ENCODE measurements at places on chromosomes 7 and 10.

GRCh38 chr10:73850863-73851461 lies 23.4 kb downstream of the CAMK2G start:
- no peak overlapping the region for H3K27ac ChIP-seq
- H3K36me3 ChIP-seq = peaks cover 76% of the 10 kb centered on the region
- DNase-seq = no peak
- no peaks in the 10 kb centered on the region for H3K27me3 ChIP-seq

- H3K27me3 ChIP-seq = peaks cover 50% of the 10 kb centered on the region
- DNase-seq = peak; percentile 3
- H3K4me1 ChIP-seq = no peaks in the 10 kb centered on the region
- H3K36me3 ChIP-seq = no peaks in the 10 kb centered on the region
- no peak overlapping the region for H3K4me3 ChIP-seq
- H3K27ac ChIP-seq = no peak overlapping the region
Observed at GRCh38 chr10:78473006-78473405, 439.3 kb downstream of the RPS24 start.

DNA sequence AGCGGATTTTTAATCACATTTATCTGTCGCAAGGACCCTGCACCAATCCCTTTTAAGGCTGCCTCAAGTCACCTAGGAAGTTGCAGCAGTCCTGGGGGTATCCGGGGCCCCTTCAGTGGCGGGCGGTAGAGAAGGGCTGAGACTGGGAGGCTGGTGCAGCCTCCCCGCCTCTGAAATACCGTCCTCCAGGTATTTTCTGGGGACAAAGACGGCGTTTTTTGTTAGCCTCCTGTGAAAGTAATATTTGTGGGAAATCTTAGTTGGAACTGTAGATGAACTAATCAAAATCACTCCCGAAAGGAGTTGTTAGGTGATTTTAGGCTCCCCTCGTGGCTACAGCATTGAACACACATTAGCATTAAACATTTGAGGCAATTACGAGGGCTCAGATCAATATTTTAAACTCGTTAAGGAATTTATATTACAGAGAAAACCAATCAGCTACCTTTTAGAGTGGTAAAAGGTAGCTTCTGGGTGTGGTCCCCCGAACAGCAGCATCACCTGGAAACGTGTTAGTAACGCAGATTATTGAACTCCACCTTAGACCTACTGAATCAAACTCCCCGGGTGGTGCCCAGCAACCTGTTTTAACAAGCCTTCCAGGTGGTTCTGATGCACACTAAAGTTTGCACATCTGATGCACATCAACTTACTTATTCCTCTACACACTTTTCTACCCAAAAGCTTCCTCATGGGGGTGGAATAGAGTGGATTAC lies 530 bp upstream of the ANXA7 start:
- H3K4me1 ChIP-seq = peaks cover 9% of the 10 kb centered on the region
- no peak for DNase-seq
- peak overlapping the region; percentile 89 for H3K4me3 ChIP-seq
- H3K27me3 ChIP-seq = no peaks in the 10 kb centered on the region

DNA sequence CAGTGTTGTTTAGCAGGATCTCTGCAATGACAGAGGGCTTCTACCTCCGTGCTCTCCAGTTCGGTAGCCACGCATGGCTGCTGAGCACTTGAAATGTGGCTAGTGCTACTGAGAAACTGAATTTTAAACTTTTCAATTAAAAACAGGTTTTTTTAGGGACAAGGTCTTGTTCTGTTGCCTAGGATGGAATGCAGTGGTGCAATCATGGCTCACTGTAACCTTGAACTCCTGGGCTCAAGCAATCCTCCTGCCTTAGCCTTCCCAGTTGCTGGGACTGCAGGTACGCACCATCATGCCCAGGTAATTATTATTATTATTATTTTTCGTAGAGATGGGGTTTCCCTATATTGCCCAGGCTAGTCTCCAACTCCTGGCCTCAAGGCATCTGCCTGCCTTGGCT lies 13.4 kb upstream of the SFRP5 start:
- H3K36me3 ChIP-seq = no peaks in the 10 kb centered on the region
- DNase-seq = no peak
- no peak overlapping the region for H3K4me3 ChIP-seq
- no peak overlapping the region for H3K27ac ChIP-seq
- peaks cover 20% of the 10 kb centered on the region for H3K4me1 ChIP-seq

DNA sequence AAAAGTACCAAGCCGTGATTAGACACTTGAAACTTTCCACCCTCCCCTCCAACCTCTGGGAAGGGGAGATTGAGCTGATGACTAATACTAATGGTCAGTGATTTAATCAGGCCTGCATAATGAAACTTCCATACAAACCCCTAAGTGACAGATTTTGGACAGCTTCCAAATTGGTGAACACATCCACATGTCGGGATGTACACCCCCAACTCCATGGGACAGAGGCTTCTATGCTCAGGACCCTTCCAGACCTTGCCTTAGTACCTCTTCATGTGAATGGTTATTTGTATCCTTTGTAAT lies 4.8 kb downstream of the NUB1 start:
- H3K27me3 ChIP-seq = no peaks in the 10 kb centered on the region
- no peak overlapping the region for H3K27ac ChIP-seq
- H3K4me3 ChIP-seq = no peak overlapping the region

DNA sequence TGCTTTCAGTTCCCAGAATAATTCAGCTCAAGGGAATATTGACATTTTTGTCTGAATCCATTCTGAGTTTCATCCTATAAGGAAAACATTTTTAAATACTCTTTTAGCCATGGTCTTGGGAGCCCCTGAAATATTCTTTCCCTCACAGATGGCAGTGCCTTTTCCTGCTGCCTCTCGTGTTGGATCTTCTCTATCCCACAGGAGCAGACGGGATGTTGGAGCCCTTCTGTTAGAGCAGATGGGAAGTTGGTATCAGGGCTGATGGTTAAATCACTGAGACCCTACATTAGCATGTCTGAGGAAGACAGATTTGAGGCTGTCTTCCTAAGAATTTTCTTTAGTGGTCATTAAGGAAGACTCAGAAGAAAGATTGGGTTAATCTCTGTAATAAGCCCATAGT lies 737.8 kb downstream of the LRMDA start:
- no peak overlapping the region for H3K27ac ChIP-seq
- DNase-seq = no peak
- H3K27me3 ChIP-seq = no peaks in the 10 kb centered on the region
- no peaks in the 10 kb centered on the region for H3K36me3 ChIP-seq

GRCh38 chr10:49157229-49157628 lies 23.4 kb upstream of the FAM170B start:
- H3K4me1 ChIP-seq = peaks cover 47% of the 10 kb centered on the region
- H3K4me3 ChIP-seq = no peak overlapping the region
- no peak for DNase-seq
- H3K27me3 ChIP-seq = no peaks in the 10 kb centered on the region
- no peak overlapping the region for H3K27ac ChIP-seq

DNA sequence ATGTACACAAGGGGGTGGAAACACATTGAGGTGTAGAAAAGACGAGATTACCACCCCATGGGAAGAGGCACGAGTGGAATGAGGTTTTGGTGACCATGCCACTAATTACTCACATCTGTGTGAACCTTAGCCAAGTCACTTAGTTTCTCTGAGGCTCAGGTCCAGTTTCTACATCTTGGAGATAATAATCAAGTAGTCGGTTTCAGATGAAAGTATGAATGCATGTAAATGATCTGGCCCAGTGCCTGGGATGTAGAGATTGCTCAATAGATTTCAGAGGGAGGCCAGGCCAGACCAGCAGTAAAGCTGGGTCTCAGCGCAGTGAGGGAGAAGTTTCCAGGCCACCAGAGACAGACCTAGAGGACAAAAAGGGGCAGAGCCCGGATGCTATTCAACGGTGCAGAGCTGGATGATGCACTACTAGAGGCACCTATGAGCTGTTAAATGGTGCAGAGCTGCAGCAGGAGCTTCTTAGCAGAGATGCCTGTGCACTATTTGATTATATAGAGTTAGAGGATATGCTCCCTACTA lies 725.1 kb downstream of the GRID1 start:
- no peaks in the 10 kb centered on the region for H3K4me1 ChIP-seq
- no peaks in the 10 kb centered on the region for H3K36me3 ChIP-seq
- no peak overlapping the region for H3K4me3 ChIP-seq
- H3K27me3 ChIP-seq = no peaks in the 10 kb centered on the region
- no peak for DNase-seq
- no peak overlapping the region for H3K27ac ChIP-seq

- no peak overlapping the region for H3K4me3 ChIP-seq
- no peaks in the 10 kb centered on the region for H3K27me3 ChIP-seq
- peaks cover 20% of the 10 kb centered on the region for H3K36me3 ChIP-seq
- H3K27ac ChIP-seq = no peak overlapping the region
Observed at GRCh38 chr7:107213193-107213788, 44.5 kb downstream of the HBP1 start.

DNA sequence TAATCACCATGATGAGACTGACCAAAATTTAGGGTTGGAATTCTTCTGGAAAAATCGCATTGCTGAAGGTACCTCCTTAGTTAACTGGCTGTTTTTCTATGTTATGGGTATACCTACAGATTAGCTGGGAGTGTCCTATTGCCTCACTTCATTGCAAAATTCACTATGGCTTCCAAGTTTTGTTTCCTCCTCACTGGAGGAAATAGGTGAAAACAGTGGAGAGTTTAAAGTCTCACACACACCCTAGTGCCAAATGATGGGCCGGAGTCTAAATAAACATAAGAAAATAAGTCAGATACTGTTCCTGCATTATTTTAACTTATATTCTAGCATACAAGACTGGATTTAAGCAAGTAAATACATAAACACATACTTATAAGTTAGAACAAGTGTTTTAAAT lies 98.2 kb downstream of the AHR start:
- H3K4me1 ChIP-seq = no peaks in the 10 kb centered on the region
- H3K27ac ChIP-seq = no peak overlapping the region
- H3K4me3 ChIP-seq = no peak overlapping the region
- DNase-seq = no peak
- no peaks in the 10 kb centered on the region for H3K27me3 ChIP-seq

DNA sequence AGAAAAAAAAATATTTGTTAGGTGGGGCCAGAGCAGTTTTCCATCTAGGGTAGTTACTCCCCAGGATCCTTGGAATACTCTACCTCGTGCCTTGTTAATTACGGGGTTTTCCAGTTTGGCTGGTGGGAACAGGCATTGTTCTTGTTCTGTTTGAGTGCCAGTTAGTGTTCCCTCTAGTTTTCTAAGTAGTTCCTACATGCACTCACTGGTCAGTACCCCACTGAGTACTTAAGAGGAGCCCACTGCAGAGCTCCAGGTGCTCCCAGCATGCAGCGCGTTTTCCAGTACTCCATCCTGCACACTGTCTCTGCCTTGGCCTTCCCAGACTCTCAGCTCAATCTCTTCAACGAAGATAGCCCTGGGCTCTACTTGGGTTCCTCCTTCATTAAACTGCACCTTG lies 58.0 kb downstream of the AHCYL2 start:
- no peaks in the 10 kb centered on the region for H3K4me1 ChIP-seq
- H3K4me3 ChIP-seq = no peak overlapping the region
- no peak overlapping the region for H3K27ac ChIP-seq
- no peaks in the 10 kb centered on the region for H3K27me3 ChIP-seq

DNA sequence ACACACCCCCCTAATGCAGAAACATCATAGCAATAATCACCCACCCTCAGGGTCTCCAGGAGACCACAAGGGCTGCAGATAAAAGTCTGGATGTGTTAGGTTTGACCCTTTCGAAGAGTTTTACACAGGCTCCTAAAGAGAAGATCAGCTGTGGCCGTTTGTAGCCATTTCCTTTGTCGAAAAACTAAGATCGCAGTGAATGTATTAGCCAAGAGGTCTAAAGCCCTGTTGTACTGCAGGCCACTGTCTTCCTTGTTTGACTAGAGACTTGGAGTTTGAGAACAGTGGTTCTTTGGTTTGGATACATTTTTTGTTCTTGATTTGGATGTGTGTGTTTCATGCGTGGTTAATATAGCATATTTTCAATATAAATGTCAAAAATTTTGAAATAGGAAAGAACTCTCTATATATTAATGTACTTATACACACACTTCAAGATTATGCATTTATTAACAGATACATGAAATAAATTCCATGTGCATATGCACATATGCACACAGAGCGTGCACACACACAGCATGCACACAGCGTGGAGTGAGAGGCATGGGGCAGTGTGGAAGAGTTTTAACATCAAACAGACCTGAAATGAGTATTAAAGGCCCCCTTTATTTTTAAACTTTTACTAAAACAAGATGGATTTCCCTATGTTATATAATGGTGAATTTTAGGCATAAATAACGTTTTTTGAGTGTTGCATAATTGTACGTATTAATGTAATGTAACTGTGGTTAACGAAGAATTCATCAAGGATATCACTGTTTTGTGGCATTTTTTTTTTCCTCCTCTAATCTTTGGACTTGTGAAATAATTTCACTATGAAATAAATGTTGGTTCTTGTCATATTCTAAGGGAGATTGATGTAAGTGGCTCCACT lies 2.2 kb downstream of the IKZF1 start:
- DNase-seq = peak; percentile 54
- no peaks in the 10 kb centered on the region for H3K27me3 ChIP-seq
- H3K4me3 ChIP-seq = peak overlapping the region; percentile 70

DNA sequence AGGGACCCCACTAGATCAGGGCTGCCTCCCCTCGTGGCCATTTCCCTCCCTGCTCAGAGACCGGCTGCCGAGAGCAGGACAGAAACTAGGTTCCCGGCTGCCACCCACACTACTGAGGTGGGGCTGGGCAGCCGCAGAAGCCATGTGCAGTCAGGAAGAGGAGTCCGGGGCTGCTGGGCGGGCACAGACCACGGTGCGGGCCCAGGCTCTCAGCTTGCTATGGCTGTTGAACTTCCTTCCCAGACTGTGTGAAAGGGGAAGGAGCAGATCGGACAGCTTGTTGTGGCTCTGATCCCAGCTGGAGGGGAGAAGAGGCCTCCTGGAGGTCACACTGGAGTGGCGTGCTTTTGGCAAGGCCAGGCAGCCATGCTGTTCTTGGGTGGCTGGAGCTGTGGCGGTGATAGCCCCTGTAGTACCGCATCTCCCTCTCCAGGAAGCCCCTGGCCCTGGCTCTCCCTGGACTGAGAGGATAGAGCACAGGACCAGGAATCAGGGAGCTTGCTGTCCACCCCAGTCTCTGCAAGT lies 56.8 kb downstream of the HK1 start:
- H3K27ac ChIP-seq = peak overlapping the region; percentile 92
- peak; percentile 74 for DNase-seq
- H3K36me3 ChIP-seq = peaks cover 72% of the 10 kb centered on the region

DNA sequence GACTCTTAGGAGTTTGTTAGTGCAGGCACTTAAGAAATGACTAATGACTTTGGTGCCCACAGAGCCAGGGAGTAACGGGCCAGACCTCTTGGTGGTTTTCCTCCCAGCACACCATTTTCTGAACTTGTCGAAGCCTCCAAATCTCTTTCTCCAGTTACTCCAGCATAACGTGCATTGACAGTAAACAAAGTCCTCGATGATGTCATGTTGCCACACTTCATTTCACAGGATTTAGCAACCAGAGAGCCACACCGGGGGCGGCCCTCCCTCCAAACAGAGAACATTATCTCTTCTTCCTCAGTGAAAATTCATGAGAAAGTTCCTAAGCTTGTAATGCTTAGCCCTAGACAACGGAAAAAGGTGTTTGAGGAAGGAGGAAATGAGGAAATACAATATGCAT lies 4.0 kb upstream of the SVOPL start:
- peaks cover 63% of the 10 kb centered on the region for H3K27me3 ChIP-seq
- no peaks in the 10 kb centered on the region for H3K36me3 ChIP-seq
- H3K4me1 ChIP-seq = peaks cover 4% of the 10 kb centered on the region
- no peak overlapping the region for H3K27ac ChIP-seq

Data from K562 (cell line).